Dermis microvascular lymphatic vessel endothelial cell (primary cell): ENCODE measurements at places on chromosomes 7 and 10. TPM values are rescaled to one million over a fixed set of nuclear protein-coding genes. Genes with fewer than 3 reads are reported as not detected.

IL6 gene
- 0.25 and 0.39 TPM in 2 replicates for total RNA-seq

PFKP gene
- 151 and 166 TPM in 2 replicates for total RNA-seq

CUEDC2 gene
- total RNA-seq = 30.6 and 42.2 TPM in 2 replicates

MYL10 gene
- not detected in 2 replicates for total RNA-seq

MBL2 gene
- total RNA-seq = not detected in 2 replicates

VENTX gene
- not detected in 2 replicates for total RNA-seq
